Activated CD8-positive, alpha-beta T cell treated with anti-CD3 and anti-CD28 coated beads, Interleukin-2, amount 10 ng/mL, durations not matched to agents 7 days and 5 days (primary cell): ENCODE measurements at places on chromosomes 12 and 14. TPM values are rescaled to one million over a fixed set of nuclear protein-coding genes. Genes with fewer than 3 reads are reported as not detected.

DNA sequence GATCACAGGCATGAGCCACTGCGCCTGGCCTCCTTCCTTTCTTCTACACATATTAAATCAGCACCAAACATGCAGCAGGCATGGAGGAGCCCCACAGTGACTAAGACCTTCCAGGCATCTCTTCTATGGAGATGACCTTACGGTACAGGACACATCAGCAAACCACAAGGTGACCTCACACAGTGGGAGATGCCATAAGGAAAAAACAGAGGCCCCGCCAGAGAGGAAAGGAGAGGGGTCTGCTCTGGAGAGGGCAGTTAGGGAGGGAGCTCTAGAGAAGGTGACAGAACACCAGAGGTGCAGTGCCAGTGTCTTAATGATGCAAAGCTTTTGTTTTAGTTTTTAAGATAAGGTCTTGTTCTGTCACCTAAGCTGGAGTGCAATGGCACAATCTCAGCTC, 81.1 kb upstream of the ESRRB start:
- no peak for DNase-seq

DNA sequence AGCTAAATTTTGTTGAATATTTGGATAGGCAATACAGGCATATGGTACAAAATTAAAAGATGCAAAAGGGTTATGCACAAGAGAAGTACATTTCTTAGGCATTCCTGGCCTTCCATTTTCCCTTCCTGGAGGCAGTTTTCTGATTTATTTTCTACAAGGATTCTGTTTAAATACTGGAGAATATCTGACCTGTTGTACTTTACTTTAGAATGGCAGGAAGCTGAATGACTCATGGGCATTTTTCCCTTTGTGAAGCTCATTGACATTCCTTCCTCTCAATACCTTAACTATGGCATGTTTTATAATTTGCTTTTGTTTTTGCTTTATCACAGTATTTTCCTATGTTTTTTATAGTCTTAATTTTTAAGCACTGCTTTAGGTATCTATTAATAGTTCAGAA, 62.7 kb downstream of the RCOR1 start:
- DNase-seq, result no peak

GRCh38 chr14:26765768-26766520, 168.1 kb upstream of the NOVA1 start:
- no peak for DNase-seq

- DNase-seq, result no peak
Measured at GRCh38 chr14:29716150-29716549, 211.5 kb downstream of the PRKD1 start.

DNA sequence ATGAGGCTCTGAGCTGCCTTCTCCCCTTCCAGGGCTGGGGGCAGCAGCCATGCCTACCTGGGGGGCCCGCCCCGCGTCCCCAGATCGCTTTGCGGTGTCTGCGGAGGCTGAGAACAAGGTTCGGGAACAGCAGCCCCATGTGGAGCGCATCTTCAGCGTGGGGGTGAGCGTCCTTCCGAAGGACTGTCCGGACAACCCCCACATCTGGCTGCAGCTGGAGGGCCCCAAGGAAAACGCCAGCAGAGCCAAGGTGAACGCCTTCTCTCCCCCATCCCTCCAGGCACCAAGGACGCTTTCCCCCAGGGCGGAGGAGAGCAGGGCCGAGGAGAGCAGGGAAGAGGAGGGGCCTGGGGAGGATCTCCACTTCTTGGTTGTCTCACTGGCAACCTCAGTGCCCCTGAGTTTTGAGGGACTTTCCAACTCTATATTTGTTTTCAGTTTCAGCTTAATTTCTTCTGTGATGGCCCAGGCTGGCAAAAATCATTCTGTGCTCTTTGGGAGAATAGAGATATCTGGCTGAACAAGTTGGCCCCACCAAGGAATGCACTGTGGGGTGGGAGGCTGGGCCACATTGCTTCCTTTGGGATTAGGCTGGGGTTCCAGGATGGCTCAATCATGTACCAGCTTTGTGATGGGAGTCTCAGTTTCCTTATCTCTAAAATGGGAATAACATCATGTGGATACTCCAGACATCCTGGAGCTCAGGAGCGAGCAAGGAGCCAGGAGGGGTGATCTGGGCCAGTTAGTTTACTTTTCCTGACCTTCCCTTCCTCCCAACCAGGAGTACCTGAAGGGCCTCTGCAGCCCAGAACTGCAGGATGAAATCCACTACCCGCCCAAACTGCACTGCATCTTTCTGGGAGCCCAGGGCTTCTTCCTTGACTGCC, 1.2 kb downstream of the KHNYN start:
- DNase-seq, result peak; percentile 59

DNA sequence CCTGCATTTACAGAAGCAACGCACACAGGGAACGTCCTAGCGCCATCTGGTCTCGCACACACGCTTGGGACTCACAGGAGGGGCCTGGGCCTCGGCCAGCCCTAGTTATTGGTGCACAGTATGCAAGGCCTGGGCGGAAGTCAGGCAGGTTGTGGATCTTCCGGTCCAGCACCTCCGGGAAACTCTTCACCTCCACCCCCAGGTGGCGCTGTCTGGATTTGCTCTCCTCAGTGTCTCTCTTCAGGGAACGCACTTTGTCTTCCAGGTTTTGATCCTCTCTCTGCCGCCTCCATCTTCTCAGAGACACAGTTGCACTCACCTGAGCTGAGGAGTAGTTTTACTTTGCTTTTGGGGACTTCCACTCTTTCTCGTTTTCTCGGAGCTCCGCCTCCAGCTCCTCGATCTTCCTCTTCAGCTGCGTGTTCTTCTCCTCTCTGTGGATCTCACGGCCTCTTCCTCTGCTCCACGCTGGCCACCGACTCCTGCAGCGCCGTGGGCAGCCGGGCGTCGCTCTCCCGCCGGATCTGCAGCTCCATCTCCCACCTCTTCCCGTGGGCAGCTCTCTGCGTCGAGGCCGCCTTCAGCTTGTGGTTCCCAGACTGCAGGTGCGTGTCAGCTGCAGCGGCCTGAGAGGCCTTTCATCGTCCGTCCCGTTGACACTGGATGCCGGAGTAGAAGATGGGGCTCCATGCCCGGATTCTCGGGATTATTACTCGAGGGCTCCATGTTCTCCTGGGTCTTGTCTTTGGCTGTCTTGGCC, 933.8 kb downstream of the TMEM121 start:
- no peak for DNase-seq

DNA sequence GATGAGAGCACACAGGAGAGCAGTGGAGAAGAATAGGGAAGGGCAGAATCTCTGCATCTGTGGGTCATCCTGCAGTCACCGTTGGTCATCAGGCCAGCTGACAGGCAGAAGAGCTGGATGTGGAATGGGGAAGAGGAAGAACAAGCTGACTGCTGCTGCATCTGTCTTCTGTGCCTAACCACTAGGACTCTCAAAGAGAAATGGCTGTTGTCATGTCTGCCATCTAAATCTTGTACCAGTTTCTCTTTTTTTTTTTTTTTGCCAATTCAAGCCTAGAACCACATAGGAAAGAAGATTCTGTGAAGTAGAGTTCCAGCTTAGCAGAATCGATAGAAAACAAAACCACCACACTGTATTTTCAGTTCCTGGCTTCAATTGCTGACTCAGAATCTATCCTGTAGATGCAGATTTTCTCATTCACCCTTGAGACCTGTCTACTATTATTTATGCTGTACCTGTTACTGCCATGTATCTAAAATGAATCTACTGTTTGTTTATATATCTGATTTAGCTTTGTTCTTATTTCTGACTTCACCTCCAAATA, 421.9 kb upstream of the PRICKLE1 start:
- DNase-seq, result no peak

DNA sequence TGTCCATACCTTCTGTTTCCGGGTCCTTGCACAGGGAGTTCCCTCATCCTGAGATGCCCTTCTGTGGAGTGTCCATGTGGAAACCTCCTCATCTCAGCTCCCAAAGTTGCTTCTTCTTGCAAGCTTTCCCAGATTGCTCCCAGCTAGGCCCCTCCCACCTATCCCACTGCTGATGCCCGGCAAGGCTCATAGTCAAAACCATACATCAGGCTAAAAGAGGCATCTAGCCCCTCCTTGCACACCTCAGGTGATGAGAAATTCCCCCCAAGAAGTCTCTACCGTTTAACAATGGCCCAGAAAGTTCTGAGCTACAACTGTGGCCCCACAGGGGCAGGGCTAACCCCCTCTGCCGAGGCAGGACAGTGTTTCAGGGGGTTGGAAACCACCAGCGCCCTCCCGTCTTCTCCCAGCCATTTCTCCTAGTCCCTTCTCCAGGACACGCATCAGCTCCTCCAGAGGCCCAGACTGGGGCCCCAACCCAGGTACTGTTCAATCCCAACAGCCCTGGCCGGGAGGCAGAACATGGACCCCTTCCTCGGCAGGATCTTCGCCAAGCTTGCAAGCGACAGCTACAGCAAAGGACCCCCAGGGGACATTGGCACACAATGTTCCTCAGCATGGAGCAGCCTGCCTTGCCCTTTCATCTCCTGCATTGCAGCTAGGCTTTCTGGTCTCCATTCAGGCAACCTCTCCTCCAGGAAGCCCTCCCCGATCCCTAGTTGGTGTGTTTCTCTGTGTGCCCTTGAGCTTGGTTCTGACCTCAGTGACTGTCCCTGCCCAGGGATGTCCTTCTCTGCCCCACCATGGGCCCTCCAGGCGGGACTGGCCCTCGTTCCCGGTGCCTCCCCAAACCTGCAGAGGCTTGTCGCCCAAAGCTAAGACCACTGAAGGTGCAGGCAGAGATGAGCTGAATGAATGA, 4.5 kb upstream of the BEGAIN start:
- no peak for DNase-seq

DNA sequence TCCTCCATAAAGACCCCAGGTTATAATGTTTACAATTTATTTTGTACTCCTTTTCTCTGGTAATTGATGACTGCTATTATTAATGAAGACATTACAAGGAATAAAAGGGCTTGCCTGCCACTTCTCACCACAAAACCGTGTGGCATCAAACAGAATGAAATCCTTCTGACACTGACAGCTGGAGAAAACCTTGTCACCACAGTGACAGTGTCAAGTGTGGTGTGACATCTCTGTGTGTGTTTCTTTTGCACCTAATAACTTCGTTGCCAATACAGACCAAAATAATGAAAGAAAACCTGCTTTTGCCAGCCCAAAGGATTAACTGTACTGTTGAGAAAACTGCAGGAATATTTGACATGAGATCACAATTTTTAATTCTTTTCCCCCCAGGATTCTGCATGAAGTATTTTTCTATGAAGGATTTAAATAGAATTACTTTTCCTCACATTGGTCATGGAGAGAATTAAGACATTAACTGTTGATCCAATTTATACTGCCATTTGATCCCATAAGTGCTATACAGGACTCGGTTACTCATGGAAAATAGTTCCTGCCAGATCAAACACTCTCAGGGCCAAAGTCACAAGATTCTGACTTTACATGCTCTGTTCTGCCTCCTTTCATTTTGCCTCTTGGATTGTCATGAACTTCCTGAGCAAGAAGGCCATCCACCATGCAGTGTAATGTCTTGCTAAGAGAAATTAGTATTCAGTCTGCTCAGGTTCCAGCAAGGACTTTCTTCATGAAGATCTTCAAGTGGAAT, 60.4 kb upstream of the IFNG-AS1 start:
- no peak for DNase-seq

GRCh38 chr12:29053567-29053966, 95.5 kb upstream of the FAR2 start:
- DNase-seq, result no peak

- no peak for DNase-seq
Measured at GRCh38 chr14:65255029-65255545, 152.8 kb upstream of the MAX start.

DNA sequence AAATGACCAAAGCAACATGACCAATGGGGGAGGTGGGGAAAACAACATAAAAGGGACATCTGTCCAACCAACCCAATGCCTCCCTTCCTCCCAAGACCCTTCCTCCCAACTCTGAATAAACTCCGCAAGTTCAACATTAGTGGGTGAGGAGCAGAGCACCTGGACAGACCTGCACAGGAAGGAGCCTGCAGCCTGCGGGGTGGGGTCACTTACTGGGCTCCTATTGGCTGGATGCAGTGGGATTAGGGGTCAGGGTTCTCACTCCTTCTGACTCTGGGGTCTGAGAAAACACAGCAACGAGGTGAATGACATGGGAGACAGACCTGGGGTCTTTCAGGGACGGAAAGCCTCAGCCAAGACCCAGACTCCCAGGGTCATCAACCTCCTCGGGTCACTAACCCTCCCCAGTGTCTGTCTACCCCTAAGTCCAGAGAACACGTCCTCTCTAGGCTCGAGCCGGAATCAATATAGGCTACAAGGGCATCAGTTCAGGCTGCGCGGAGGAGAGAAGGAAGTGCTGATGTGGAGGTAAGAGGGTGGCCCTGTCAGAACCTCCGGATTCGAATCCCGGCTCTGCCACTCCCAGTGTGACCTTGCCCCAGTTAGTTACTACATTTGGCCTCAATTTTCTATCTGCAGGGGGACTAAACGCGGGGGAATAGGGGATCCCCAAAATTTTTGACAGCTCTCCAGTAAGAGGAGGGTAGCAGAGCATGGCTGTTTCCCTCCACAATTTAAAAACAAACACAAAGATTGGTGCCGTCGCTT, 860 bp downstream of the NDRG2 start:
- DNase-seq, result peak; percentile 31

DNA sequence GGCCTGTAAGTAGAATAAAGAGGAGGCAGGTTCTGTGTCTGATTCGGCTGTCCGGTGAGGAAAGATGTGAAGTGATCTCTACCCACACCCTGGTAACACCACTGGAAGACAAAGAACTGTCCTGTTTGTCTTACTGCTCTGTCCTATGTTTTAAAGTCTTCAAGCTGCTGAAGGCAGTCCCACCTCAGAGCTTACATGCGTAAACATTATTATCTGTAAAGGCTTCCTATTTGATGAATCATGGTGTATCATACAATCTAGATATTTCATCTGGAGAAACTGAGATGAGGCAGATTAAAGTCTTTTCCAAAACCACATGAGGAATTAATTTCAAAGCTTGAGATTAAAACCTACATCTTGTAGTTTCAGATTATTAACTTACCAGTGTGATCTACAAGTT, 427.6 kb downstream of the ZFP36L1 start:
- no peak for DNase-seq

DNA sequence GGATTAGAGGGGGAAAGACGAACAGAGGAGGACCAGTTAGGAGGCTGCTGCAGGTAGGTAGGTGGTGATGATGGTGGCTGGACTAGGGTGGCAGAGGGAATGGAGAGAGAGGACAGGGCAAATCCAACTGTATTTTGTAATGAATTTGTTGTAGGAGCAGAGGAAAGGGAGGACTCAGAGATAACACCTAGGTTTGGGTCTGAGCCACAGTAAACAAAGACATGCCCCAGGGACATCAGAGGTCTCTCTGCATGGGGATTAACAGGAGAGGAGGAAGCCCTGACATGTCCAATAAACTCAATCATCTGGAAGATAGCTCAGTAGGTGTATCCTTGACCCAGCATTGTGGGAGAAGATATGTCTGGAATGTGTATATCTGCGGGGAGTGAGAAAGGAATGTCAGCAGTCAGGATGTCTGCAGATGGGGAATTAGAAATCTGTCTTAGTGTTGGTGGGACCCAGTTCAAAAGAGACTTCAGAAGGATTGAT, 4.7 kb upstream of the SLC48A1 start:
- DNase-seq, result no peak

- no peak for DNase-seq
Measured at GRCh38 chr12:6440391-6440790, 4.4 kb upstream of the CD27 start.

Gene GALNT8
- 0.76 TPM for total RNA-seq

Gene SMOC1
- total RNA-seq, result not detected

Gene COX6A1
- total RNA-seq, result 337 TPM

Gene PCED1B
- total RNA-seq, result 72.1 TPM

Gene RBMS2
- 4.8 TPM for total RNA-seq

Gene HOXC6
- total RNA-seq, result not detected

Gene ZNF140
- total RNA-seq, result 14.1 TPM

Gene LRTM2
- not detected for total RNA-seq

Gene CTSG
- total RNA-seq, result 0.32 TPM

Gene LMNTD1
- total RNA-seq, result not detected

Gene OR4N2
- not detected for total RNA-seq

Gene KLRK1
- total RNA-seq, result 117 TPM
